NCI-H460 (cell line): ENCODE measurements at places on chromosomes 16 and 17.

- DNase-seq = peak; percentile 73
These were observed 6.3 kb upstream of the MNT start for GRCh38 chr17:2406903-2407790.

DNA sequence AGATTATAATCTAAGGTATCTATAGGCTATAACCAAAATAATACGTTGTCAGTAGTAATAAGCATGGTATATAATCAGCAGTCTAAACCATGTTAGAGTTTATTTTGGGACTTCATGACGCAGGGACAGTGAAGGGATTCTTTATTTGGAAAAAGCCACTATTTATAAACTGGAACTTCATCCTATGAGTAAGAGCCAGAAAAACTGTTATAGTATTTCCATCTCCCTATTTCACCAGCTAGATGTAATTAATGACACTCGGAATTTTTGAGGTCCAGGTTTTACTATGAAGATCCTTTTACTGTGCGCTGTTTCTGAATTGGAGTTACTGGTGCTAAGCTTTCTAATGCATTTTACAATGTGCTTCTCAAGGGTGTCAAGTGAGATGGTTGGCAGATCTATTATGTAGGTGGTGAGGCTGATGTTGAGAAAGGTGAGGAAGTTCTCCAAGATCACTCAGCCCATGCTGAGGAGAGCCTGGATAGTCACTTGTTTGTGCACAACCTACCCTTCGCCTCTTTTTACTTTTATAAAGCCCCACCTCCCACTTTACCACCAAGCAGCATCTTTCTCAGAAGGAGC lies 149.3 kb downstream of the MSI2 start:
- DNase-seq = no peak

DNA sequence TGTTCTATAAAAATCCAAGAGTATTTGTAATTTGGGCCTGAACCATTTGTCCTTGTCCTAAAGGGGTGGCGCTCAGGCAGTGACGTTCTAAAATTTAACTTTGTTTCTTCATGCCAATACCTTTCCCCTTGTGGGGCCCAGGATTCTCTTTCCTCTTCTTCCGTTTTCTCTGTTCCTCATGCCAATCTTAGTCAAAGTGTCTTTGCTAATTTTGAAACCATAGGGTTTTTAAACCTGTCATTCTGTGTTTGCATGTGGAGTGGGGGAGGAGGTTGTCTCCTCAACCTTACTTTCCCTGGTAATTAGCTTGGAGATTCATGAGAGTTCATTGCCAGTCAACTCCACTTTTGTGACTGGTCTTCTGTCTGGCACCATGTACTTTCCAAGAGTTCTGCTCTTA lies 337.1 kb downstream of the MAF start:
- DNase-seq = no peak

DNA sequence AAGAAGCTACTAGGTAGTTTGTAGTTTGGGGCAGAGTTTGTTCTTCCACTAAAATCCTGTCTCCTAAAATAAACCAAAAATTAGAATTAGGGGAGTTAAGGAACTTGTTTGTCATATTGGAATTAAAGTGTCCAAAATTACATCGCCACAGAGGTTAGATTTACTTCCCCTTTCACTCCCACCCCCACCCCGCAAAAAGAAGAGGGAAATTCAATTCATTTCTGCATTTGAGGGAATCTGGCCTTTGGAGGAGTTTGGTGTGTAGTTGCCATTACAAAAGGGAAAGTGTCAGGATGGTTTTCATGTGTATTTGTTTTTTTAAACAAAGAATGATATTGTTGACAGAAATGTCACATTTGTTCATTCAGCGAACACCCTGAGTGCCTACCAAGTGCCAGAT lies 5.8 kb downstream of the TMEM97 start:
- no peak for DNase-seq
